Dermis microvascular lymphatic vessel endothelial cell (primary cell): ENCODE measurements at places on chromosomes 5 and 9.

GRCh38 chr5:16559702-16560101, 57.1 kb downstream of the RETREG1 start:
- no peak for DNase-seq

- DNase-seq = peak; percentile 43
Measured at GRCh38 chr5:73823508-73823925, 197.5 kb downstream of the ARHGEF28 start.

- DNase-seq = peak; percentile 56
Measured at GRCh38 chr9:111645806-111646205, 14.7 kb downstream of the DNAJC25 start.

GRCh38 chr9:127580879-127581475, 31.1 kb upstream of the STXBP1 start:
- no peak for DNase-seq

DNA sequence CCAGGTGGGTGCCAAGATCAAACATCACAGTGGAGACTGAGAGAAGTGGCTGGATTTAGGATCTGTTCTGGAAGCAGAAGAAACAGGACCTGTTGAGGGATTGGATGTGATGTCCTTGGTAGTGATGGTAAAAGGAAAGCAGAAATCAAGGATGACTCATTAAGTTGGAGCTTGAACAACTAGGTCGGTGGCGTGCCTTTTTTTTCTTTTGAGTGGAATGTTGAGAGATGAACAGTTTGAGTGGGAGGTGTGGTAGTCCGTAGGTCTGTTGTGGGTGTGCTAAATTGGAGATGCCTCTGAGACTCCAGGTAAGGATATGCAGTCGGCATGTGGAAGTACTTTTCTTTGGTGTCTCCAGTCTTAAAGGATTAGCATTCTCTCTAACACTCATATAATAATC, 92.1 kb upstream of the IL12B start:
- no peak for DNase-seq

DNA sequence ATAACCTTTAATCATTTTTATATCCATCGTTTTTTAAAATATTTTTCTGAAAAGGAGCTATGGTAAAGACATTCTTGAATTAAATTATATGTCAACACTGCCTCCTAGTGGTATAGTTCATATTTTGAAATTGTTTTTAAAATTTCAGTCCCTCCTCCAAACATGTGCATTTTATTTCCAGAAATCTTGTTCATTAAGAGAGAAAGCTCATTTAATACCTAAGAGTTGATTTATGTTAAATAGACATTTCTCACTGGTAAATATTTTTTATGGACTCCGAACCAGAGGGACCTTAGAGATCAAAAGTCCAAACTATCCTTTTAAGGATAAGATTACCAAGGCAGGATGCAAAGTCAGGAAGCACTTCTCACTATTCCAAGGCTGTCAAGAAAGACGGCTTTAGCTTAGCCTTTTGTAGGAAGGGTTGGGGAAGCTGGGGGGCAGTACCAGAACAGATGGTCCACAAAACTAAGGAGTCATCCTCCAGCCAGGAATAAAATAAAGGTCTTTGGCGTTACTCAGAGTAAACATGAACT, 21.6 kb downstream of the BHMT start:
- DNase-seq = peak; percentile 43

GRCh38 chr5:8879248-8879647, 666.6 kb downstream of the SEMA5A start:
- DNase-seq = no peak
